NCI-H2171 (cell line): ENCODE measurements at places on chromosomes 11 and 22.

- no peak for DNase-seq
Observed at GRCh38 chr22:46240907-46241306, 9.2 kb downstream of the CDPF1 start.

DNA sequence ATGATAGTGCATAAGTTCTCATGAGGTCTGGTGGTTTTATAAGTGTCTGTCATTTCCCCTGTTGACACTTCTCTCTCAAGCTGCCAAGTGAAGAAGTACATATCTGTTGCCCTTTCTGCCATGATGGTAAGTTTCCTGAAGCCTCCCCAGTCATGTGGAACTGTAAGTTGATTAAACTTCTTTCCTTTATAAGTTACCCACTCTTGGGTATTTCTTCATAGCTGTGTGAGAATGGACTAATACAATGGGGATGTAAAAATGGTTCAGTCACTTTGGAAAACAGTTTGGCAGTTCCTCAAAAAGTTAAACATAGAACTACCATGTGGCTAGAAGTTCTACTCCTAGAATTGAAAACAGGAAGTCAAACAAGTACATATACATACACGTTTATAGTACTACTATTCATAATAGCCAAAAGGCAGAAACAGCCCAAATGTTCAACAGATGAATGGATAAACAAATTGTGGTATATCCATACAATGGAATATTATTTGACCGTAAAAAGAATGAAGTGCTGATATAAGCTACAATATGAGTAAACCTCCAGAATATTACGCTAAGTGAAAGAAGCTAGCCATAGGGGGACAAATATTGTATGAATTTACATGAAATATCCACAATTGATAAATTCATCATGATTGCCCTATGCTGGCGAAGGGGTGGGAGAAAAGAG is 16.0 kb upstream of the DKK3 start:
- no peak for DNase-seq

- DNase-seq = no peak
Observed at GRCh38 chr22:30054067-30054763, 26.0 kb upstream of the HORMAD2 start.

DNA sequence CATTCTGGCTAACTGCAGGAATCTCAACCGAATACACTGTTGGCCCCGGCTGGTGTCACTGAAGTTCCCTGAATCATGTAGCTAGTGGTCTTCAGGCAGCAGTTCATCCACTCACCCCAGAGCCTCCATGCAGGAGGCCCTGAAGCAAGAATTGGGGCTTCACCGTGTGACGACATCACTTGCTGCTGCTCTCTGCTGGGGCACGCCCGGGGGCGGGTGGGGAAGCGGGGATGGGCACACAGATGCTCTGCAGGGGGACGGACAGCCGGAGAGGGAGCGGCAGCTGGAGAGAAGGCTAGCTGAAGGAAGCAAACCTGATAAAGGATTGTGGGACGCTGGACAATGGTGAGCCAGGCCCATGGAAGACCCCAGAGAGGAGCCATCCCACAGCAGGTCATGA is 17.0 kb downstream of the B3GAT1 start:
- DNase-seq = no peak

GRCh38 chr22:41544671-41545476 is 604 bp upstream of the POLR3H start:
- no peak for DNase-seq
